ENCODE measurements at places on chromosomes 7 and 10. TPM values are rescaled to one million over a fixed set of nuclear protein-coding genes. Genes with fewer than 3 reads are reported as not detected.

GRCh38 chr10:7457478-7458316 is 46.9 kb upstream of the SFMBT2 start:
- no peaks in the 10 kb centered on the region for H3K36me3 ChIP-seq
- H3K27ac ChIP-seq, result no peak overlapping the region
- H3K4me1 ChIP-seq, result no peaks in the 10 kb centered on the region

- H3K27me3 ChIP-seq, result no peaks in the 10 kb centered on the region
- H3K36me3 ChIP-seq, result no peaks in the 10 kb centered on the region
- no peak for DNase-seq
- no peak overlapping the region for H3K4me3 ChIP-seq
Measured at GRCh38 chr7:4069268-4070095, 612.6 kb upstream of the FOXK1 start.

DNA sequence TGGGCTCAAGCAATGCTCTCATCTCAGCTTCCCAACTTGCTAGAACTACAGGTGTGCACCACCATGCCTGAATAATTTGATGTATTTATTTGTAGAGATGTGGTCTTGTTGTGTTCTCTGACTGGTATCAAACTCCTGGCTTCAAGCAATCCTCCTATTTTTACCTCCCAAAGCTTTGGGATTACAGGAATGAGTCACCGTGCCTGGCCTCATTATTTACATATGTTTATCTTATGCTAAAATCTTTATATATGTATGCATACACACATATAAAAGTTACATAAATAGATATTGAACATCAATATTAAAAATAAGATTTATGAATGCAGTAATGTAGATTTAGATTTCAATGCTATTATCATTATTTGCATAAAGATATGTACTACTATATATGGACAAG is 1634.5 kb upstream of the LRRTM3 start:
- no peak overlapping the region for H3K27ac ChIP-seq
- DNase-seq, result no peak
- no peak overlapping the region for H3K4me3 ChIP-seq
- H3K4me1 ChIP-seq, result no peaks in the 10 kb centered on the region
- H3K36me3 ChIP-seq, result no peaks in the 10 kb centered on the region

DNA sequence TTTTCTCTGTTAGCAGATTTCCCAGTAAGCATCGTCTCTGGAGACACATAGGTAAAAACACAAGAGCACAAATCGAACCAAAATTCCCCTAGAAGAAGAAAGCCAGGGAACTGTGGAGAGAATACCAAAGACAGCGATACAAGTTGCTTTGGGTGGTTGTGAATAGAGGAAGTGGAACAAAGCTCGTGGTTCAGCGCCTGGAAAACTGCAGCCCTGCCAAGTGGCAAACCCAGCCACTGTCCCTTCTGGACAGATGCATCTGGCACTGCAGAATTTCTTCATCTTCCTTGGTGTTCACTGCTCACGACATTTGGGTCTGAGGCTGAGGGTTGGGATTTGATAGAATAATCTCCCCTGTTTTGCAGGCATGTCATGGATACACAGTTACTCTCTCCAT is 733.8 kb downstream of the PARD3 start:
- H3K27ac ChIP-seq, result no peak overlapping the region
- no peak overlapping the region for H3K4me3 ChIP-seq
- no peaks in the 10 kb centered on the region for H3K36me3 ChIP-seq
- no peaks in the 10 kb centered on the region for H3K27me3 ChIP-seq
- DNase-seq, result no peak

DNA sequence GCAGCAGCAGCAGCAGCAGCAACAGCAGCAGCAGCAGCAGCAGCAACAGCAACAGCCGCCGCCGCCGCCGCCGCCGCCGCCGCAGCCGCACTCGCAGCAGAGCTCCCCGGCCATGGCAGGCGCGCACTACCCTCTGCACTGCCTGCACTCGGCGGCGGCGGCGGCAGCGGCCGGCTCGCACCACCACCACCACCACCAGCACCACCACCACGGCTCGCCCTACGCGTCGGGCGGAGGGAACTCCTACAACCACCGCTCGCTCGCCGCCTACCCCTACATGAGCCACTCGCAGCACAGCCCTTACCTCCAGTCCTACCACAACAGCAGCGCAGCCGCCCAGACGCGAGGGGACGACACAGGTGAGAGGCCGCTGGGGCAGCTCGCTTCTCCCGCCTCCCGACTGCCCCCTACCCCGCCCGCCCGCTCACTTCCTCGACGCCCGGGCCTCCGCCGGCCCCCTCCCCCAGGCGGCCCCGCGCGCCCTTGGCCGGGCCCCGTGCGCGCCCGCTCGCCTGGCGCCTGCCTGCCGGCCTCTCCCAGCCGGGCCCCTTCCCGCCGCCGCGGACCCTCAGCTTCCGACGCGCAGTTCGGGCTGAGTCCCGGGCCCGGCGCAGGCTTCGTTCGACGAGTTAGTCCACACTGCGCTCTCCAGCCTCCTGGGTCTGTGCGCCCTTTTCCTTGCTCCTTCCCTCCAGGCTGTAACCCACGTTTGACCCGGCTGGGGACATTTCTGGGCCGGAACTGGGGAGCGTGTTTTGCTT is 882 bp downstream of the DLX6 start:
- peak overlapping the region; percentile 65 for H3K4me3 ChIP-seq
- peaks cover 14% of the 10 kb centered on the region for H3K4me1 ChIP-seq
- H3K27ac ChIP-seq, result no peak overlapping the region
- peaks cover 75% of the 10 kb centered on the region for H3K27me3 ChIP-seq
- H3K36me3 ChIP-seq, result no peaks in the 10 kb centered on the region

ZNF511 gene
- 58.1 TPM for total RNA-seq

GPR141 gene
- total RNA-seq, result not detected

GPR26 gene
- not detected for total RNA-seq

TMEM196 gene
- total RNA-seq, result not detected

DNA sequence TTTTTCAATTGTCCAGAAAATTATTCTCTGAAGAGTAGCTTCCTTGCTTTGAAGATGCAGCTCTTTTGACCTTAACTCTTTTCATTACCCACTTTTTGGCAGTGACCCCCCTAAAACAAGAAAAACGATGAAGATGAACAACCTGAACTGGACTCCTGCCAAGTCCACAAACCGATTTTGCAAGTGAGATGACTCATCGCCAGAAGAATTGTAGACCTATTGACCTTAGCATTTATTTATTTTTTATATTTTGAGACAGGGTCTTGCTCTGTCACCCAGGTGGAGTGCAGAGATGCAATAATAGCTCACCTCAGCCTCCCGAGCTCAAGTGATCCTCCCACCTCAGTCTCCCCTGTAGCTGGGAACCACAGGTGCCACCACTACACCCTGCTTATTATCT is 859.2 kb downstream of the GATA3 start:
- no peak for DNase-seq
- no peaks in the 10 kb centered on the region for H3K27me3 ChIP-seq
- H3K27ac ChIP-seq, result peak overlapping the region; percentile 14
- H3K4me1 ChIP-seq, result no peaks in the 10 kb centered on the region
- no peaks in the 10 kb centered on the region for H3K36me3 ChIP-seq

DNA sequence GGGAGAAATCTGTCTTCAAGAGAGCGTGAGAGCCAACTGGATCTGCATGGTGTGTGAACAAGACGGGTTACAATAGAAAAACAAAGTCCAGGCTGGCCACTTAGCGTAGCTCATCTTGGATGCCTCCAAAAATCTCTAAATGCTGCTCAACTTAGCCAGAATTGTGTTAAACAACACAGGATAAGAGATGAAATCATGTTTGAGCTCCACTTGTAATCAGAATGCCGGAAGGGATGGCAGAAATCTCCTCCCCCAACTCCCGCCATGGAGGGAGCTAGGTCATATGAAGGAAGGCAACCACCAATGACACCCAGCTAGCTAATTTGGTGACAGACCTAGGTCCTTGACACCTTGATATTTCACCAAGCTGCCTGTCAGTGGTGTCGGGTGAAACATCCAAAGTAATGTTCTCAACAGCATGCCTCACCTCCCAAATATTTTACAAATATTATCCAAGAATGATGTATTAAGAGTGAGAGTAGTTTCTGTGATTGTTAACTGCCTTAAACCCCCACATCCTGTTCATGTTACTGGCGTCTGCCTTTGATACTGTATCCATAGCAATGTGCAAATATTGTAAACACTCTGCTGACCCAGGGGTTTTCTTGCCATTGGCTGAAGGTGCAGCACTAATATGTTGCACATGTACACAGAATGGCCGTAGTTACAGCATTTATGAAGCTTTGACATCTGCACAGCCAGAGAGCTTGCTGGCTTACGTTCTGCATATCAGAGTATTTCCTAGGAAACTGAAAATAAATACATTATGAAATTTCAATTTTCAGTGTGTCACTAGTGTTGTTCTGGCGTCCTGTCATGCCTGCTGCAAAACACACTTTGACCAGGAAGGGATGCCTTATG is 25.8 kb downstream of the TMEM254 start:
- DNase-seq, result no peak
- no peak overlapping the region for H3K4me3 ChIP-seq
- H3K27ac ChIP-seq, result no peak overlapping the region
- peaks cover 10% of the 10 kb centered on the region for H3K4me1 ChIP-seq

DNA sequence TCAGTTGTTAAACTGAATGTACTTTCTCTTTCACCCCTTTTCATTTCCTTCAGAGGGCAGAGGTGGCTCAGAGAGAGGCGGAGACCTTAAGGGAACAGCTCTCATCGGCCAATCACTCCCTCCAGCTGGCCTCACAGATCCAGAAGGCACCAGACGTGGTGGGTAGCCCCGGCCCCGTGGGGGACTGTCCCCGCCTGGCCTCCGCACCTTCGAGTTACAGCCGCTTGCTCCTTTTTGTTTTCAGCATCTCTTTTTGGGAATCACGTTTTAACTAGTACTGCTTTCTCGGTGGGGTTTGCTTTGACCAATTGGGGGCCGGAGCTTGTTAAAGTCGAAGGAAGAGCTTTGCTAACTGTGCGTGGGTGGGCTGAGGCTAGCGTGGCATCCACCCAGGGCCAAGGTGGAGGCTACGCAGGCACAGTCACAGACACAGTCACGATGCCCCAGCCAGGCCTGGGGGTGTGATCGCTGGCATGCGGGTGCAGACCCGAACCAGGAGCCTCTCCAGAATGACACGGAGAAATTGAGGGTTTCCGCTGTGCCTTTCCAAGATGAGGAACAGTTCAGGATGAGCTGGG is 116.2 kb upstream of the SH2B2 start:
- H3K36me3 ChIP-seq, result peaks cover 3% of the 10 kb centered on the region
- no peak overlapping the region for H3K4me3 ChIP-seq
- no peaks in the 10 kb centered on the region for H3K4me1 ChIP-seq
- no peak overlapping the region for H3K27ac ChIP-seq
- H3K27me3 ChIP-seq, result no peaks in the 10 kb centered on the region

DNA sequence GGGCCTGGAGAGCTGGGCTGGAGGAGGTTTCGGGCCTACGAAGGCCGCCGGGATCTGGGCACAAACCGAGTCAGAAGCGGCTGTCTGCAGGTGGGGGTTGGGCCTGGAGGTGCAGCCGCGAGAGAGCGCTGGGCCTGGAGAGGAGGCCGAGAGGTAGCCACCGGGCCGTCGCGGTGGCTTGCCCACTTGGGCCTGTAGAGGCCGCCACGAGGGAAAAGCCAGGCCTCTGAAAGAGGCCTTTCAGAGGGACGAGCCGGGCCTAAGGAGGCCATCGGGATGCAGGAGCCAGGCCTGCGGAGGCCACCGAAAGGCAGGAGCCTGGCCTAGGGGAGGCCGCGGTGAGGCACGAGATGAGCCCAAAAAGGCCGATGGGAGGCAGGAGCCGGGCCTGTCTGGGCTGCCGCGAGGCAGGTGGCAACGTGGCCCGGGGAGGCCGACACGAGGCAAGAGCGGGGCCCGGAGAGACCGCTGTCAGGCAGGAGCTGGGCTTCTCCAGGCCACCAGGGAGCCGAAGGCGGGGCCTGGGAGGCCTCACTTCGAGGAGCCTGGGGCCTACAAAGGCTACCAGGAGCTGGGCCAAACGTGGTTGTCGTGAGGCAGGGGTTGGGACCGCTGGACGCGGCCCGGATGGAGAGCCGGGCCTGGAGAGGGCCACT is 25.6 kb downstream of the MDH2 start:
- peaks cover 8% of the 10 kb centered on the region for H3K4me1 ChIP-seq
- H3K27ac ChIP-seq, result no peak overlapping the region
- H3K27me3 ChIP-seq, result no peaks in the 10 kb centered on the region

GRCh38 chr10:120039046-120039445 is 146.5 kb downstream of the SEC23IP start:
- no peak overlapping the region for H3K4me3 ChIP-seq
- H3K36me3 ChIP-seq, result no peaks in the 10 kb centered on the region
- peaks cover 8% of the 10 kb centered on the region for H3K27me3 ChIP-seq
- DNase-seq, result no peak

DNA sequence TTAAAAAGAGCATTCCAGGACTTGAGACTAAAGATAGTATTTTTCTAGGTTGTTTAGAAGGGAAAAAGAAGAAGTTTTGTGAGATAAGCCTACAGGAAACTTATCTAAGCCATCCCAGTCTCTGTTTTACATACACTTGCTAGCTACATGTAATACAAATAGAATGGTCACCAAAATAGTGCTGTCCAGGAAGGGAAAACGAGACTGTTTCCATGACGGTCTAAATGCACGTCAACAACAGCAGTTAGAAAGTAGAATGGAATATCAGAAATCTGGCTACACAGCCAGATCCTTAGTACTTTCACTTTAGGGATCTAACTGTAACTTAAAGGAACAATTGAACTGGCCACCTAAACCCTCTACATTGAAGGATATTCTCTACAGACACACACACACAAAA is 117.6 kb downstream of the TSPAN12 start:
- peaks cover 6% of the 10 kb centered on the region for H3K27me3 ChIP-seq
- no peak for DNase-seq
- H3K27ac ChIP-seq, result no peak overlapping the region
- no peak overlapping the region for H3K4me3 ChIP-seq

SEMA3D gene
- not detected for total RNA-seq

CCDC71L gene
- total RNA-seq, result 16.0 TPM

DNA sequence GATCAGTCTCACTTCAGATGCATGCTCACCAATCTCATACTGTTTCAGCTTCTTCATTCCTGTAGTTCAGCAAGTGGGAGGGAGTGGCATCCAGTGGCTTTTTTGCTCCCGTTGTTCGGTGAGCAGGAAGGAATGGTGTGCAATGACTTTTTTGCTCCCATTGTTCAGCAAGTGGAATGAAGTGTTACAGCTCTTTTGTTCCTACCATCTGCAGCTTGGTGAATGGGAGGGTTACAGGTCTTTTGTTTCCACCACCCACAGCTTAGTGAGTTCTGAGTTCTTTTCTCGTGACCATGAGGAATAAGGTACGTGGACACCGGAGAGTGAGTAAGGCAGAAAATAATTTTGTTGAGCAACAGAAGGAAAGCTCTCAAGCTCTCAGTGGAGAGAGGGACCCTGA is 363.6 kb downstream of the ATRNL1 start:
- H3K4me3 ChIP-seq, result no peak overlapping the region
- no peak overlapping the region for H3K27ac ChIP-seq
- H3K4me1 ChIP-seq, result no peaks in the 10 kb centered on the region
- no peaks in the 10 kb centered on the region for H3K27me3 ChIP-seq

All from activated CD4-positive, alpha-beta T cell treated with anti-CD3 and anti-CD28 coated beads for 36 hours (primary cell).